ENCODE measurements at places on chromosomes 5 and 9.

DNA sequence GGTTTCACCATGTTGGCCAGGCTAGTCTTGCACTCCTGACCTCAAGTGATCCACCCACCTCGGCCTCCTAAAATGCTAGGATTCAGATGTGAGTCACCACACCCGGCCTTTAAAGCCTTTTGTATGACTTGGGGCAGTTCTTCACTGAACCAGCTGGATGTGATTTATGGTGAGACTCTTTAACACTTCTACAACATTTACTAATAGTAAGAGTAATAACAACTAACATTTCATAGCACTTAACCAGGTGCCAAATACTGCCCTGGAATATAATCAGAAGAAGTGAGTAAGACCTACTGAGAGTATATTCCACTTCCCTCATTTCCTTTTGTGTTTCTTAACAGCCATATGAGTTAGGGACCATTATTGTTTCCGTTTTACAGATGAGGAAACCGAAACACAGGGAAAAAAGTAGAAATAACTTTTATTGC lies 10.0 kb downstream of the ZSWIM6 start:
- DNase-seq, result no peak

DNA sequence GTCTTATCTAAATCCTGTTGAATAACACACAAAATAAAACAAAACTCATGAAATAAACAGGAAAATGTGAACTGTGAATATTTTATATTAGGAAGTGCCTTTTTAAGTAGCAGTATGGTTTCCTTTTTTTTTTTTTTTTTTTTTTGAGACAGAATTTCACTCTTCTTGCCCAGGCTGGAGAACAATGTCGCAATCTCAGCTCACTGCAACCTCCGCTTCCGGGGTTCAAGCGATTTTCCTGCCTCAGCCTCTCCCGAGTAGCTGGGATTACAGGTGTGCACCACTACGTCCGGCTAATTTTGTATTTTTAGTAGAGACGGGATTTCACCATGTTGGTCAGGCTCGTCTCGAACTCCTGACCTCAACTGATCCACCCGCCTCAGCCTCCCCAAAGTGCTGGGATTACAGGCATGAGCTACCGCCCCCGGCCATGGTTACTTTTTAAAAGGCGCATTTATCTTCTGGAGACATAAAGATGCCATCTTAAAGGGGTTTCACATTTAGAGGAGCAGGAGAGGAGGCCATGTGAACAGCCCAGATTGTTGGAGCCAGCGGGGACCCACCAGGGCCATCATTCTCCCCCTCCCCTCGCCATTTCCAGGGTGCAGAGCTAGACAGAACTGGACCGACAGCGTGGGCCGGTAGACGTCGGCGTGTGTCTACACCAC lies 64.1 kb downstream of the ROR2 start:
- no peak for DNase-seq

DNA sequence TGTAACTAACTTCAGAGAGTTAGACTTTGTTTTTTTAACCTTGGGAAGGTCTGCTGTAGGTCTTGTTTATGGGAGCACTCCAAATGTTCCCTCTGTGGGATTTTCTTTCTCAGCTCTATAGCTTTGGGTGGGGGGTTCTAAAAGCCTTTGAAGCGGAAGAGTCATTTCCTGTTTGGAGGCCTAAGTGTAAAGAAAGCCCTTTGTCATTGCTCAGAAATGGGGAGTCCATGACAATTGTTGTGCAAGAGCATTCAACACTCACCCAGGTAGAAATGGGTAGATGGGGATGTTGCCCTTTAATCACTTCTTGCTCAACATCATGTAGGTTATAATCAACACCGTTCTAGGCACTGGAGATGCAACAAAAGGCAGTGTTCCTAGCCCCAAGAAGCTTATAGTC lies 30.3 kb upstream of the MAST4 start:
- no peak for DNase-seq

GRCh38 chr9:109734814-109735213 lies 45.2 kb upstream of the PALM2AKAP2 start:
- DNase-seq, result no peak

GRCh38 chr9:27664121-27664779 lies 91.0 kb upstream of the C9orf72 start:
- no peak for DNase-seq

- DNase-seq, result no peak
Observed at GRCh38 chr5:44809956-44810420, 1.2 kb downstream of the MRPS30 start.

GRCh38 chr5:90602681-90603080 lies 44.1 kb downstream of the ADGRV1 start:
- no peak for DNase-seq

DNA sequence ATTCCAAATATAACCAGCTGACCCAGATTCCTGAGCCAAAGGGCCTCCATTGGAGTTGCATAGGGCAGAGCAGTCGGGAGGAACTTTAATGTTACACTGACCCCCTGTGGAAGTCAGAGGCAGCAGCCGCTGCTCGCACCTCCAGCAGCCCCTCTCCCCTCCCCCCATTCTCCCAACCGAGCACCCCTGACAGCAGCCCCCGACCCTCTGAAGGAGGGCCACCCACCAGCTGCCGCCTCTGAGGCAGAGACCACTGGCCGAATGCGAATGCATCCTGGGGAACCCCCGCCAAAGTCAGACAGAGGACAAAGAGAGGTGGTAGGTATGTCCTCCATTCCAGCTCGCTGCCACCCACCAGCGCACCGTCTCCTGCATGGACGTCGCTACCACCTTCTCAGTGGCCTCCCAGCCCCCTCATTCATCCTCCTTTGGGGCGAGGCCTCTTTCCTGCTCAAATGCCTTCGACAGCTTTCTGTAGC lies 231.0 kb downstream of the CDK5RAP2 start:
- no peak for DNase-seq

- no peak for DNase-seq
Observed at GRCh38 chr5:174736777-174737176, 12.4 kb downstream of the MSX2 start.

DNA sequence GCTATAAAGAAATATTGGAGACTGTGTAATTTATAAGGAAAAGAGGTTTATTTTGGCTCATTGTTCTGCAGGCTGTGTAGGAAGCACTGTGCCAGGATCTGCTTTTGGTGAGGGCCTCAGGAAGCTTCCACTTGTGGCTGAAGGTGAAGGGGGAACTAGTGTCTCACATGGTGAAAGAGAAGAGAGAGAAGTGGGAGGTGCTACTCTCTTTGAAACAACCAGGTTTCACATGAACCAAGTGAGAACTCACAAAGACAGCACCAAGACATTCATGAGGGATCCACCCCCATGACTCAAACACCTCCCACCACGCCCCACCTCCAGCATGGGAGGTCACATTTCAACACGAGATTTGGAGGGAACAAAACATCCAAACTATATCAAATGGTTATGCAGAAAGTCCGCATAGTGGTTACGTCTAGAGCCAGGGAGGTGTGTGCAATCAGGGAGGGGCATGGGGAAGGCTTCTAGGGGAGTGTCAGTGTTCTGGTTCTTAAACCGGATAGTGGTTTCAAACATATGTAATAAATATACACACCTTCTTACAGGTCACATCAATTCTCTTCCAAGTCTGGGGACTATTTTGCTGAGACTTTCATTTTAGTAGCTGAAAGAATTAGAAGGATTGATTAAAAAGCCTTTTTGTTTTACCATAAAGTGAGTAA lies 113.0 kb downstream of the TRIO start:
- DNase-seq, result no peak

- no peak for DNase-seq
Observed at GRCh38 chr5:166671811-166672210, 1619.6 kb upstream of the WWC1 start.

DNA sequence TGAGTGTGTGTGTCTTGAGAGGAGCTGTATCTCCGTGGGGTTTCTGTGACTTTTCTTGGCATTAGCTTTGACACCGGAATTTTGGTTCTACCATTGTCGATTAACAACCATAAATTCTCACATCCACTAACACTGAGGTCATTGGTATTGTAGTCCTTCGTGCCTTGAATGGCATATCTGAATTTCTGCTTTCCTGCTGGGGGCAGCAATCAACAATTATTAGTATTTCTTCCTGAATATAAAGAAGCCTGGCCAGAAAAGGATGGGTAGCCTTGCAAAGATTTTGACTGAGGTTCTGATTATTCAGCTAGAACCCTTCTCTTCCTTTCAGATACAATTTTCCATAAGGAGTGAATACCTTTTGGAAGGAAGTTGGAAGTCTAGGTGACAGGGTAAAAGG lies 33.5 kb upstream of the SHOC1 start:
- DNase-seq, result no peak

DNA sequence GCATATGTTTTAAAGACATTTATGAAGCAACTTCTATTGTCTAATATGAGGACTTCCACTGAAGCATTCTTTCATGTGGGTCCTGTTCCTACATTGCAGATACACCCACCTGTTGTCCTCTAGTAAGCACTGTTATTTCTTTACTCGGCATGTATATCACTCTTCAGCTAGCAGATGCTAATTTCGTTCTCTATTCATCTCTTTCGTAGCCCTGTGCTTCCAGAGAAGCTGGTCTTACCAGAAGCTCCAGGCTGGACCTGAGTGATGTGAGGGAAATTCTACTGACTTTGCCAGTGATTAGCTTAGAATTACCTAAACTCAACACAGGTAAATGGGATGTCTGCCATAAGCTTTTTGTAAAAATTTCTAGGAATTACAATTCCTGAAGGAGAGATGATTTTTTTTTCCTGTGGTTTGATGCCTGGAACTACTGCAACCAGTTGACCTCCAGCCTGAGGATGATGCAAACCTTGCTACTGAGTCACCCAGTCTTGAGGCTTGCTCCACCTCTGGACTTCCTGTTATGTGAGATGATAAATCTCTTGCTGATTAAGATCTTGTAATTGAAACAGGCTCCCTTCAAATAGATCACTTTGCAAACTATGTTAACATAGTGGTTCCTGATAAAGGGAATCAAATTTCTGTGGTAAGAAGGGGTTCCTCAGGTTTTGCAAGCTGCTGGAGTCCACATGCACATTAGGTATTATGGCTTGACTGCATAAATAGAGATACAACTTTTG lies 52.2 kb upstream of the SPINK5 start:
- no peak for DNase-seq

DNA sequence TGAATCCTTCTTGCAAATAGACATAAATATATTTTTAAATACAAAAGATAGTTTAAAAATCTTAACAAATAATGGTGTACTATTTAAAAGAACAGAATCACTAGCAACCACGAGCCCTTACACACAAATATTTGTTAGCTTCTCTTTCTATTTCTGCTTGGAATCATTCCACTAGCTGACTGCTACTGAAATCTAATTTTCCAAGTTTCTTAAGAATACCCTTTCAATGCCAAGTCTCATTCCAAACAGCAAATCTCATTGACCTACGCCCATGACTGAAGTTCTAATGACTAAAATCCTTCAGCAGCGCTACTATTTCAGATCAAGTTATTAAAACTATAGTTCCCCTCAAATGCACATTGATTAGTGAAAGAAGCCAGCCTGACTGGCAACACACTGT lies 13.2 kb upstream of the PPP1R2B start:
- no peak for DNase-seq

GRCh38 chr9:94945197-94946144 lies 219.0 kb downstream of the AOPEP start:
- no peak for DNase-seq

- no peak for DNase-seq
Observed at GRCh38 chr5:171867786-171868185, 82.2 kb downstream of the SMIM23 start.

DNA sequence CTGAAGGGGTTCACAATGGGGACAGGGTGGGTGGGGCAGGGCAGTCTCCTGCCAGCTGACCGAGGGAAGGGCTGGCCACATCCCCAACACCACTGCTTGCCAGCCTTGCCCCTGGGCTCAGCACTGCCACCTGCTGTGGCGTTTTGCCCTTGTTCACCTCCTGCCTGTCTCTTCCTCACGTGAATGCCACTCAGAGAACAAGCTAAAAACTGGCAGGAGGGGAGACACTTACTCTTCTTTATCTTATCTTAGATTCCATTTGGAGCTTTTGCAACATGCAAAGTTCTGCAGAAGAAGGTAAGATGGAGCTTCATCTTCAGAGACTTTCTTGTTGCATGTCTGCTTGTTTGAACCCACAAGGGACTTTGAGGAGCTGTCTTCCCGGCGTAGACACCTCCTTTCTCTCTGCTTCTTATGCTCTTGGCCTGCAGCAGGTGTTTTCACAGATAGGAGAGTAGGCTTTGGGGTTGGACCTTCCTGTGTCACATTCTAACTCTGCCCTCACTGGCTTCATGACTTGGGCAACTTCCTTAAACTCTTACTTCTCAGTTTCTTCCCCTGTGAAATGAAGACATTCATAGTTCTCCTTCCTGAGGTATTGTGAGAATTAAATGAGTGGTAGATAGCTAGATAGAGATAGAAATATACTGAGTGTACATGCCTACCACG lies 4.1 kb downstream of the LRSAM1 start:
- peak; percentile 51 for DNase-seq

Measured in activated CD4-positive, alpha-beta memory T cell treated with anti-CD3 and anti-CD28 coated beads, Interleukin-2, amount 10 ng/mL, durations not matched to agents 7 days and 5 days (primary cell).